SJSA1 (cell line): ENCODE measurements at places on chromosomes 3 and 15. TPM values are rescaled to one million over a fixed set of nuclear protein-coding genes. Genes with fewer than 3 reads are reported as not detected.

DNA sequence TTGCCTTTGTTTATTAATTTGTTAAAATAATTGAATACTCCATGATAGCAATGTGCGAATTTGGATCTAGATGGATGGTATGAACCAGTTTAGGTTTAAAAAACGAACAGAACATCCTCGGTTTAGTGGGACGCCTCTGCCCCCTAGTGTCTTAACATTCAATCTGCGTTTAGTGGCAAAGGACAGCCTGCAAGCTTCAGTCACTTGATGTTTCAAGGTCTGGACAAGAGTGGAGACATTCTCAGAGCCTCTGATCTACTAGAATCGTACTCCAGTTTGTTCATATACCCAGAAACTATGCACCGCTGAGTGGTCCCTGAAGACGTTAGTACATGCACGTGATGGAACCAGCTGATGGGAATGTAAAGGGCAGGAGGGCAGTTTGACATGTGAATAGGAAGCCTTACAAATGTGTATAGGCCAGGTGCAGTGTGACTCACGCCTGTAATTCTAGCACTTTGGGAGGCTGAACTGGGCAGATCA is 17.8 kb upstream of the ATP13A4 start:
- no peaks in the 10 kb centered on the region for H3K4me1 ChIP-seq
- H3K4me3 ChIP-seq, result no peak overlapping the region
- no peaks in the 10 kb centered on the region; the same call in 1 of the 2 replicates for H3K27me3 ChIP-seq
- H3K36me3 ChIP-seq, result no peaks in the 10 kb centered on the region
- no peak for DNase-seq

DNA sequence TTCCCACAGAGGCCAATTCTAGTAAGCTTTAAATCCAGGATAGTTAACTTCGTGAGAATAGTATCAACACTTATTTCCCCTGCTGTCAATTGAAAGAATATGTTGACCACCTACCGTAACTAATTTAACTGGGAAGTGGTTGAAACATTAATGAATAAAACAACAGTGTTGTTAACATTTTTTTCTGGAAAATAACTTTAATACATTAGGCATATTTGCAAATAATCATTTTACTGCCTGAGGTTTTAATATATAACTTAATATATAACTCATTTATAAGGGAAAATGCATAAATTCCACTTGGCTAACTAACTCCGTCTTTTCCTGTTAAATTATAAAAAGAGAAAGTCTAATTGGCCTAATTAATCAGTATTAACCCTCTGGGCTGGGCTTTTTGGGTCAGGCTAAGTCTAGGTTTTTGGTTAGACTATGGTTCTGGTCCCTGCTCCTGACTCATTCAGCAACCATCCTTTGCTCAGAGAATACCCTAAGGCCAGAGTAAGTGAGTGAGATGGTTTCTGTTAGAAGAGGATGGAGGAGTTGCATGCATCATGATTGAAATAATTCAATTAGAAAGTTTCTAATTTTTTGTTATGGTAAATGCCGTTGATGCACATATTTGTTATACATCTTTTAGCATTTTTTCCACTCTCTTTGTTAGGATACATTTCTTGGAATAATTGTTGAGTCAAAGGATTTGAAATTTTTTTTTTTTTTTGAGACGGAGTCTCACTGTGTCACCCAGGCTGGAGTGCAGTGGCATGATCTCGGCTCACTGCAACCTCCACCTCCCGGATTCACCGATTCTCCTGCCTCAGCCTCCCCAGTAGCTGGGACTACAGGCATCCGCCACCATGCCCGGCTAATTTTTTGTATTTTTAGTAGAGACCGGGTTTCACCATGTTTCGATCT is 10.8 kb upstream of the SKIL start:
- no peak overlapping the region for H3K4me3 ChIP-seq
- no peak overlapping the region for H3K27ac ChIP-seq
- H3K36me3 ChIP-seq, result no peaks in the 10 kb centered on the region

DNA sequence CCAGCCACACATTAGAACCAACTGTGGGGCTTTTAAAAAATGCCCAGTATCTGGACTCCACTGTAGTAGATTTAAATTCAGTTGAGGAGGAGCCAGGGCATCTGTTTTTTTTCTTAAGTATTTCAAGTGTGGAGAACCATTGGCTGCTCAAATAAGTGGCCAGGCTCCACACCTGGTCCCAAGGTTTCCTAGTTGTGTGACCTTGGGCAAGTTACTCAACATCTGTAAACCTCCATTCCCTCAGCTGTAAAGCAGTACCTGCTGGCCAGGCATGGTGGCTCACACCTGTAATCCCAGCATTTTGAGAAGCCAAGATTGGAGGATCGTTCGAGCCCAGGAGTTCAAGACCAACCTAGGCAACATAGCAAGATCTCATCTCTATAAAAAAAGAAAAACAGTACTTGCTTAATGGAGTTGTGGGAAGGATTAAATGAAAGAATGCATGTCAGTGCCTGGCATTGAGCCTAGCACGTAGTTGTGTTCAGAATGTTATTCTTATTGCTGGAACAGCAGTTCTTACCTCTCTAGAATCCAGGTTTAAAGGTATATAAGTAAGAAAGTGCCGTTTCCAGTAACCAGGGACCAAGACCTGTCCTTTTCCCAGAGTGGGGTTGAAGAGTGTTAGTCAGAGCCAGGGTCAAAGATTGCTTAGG is 2.0 kb downstream of the PPP1R14D start:
- H3K27me3 ChIP-seq, result no peaks in the 10 kb centered on the region
- no peak overlapping the region for H3K27ac ChIP-seq
- peaks cover 10% of the 10 kb centered on the region for H3K4me1 ChIP-seq

DNA sequence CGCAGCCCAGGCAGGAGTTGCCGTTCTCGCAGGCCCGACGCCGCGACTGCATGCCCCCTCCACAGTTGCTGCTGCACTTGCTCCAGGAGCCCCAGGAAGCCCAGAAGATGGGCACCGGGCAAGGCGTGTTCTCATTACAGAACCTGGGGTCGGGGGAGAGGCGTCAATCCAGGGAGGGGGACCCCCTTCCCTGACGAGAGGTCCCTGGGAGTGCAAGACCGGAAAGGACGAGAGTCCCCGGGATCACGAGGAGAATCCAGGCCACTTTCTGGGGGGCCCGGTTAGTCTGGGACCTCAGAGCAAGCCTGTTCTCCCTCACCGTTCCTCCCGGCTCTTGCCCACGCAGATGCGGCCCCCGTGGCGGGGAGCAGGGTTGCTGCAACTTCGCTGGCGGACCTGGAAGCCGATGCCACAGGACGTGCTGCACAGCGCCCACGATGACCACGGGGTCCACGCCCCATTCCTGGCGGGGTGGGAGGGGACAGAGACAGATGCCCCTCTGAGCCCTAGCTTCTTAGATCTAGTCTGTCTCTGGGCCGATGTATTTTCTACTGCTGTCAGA is 113.9 kb downstream of the SEMA5B start:
- H3K27me3 ChIP-seq, result 0 out of 2 replicates have a peak, but pooled peaks cover 4% of the 10 kb centered on the region
- DNase-seq, result no peak
- H3K4me3 ChIP-seq, result no peak overlapping the region
- H3K27ac ChIP-seq, result no peak overlapping the region
- H3K36me3 ChIP-seq, result no peaks in the 10 kb centered on the region

DNA sequence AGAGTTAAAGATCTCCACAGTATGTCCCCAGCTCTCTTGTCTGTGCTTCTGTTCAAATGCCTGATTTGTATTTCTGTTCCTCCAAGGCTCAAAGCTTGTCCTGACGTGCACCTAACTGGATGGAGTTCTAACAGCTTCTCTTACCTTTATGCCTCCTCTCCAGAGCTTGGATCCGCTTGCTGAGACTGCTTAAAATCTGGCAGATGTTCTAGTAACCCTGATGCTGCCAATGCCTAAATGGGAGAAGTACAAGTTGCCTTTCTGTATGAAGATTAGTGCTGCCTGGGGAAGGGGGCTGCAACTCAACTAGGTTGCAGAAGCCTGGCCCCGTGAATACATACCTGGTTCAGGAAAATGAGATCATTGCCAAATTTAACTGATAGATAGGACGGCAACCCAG is 354.5 kb upstream of the KCNMB2 start:
- H3K4me3 ChIP-seq, result no peak overlapping the region
- no peaks in the 10 kb centered on the region for H3K27me3 ChIP-seq
- no peaks in the 10 kb centered on the region for H3K4me1 ChIP-seq
- no peak for DNase-seq

DNA sequence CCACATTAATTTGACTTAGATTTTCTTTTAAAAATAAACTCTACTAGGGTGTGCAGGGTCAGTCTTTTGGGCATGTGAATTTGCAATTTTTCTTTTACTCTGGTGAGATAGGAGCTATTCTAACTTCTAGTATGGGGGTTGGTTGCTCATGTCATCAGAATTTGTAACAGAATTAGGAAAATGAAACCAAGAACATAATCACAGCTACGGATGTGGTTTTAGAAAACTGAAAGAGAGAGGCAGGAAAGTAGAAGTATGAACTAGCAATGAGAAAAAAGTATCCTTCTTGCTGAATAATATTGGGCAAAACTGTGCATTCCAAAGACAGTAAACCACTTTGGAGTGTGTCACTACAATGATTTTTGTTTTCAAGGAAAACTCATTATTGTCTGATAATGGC is 43.3 kb downstream of the ADPGK start:
- DNase-seq, result peak; percentile 28
- peaks cover 31% of the 10 kb centered on the region for H3K36me3 ChIP-seq
- no peaks in the 10 kb centered on the region; the same call in 1 of the 2 replicates for H3K4me1 ChIP-seq

GRCh38 chr15:73352082-73352481 is 16.7 kb downstream of the HCN4 start:
- no peaks in the 10 kb centered on the region for H3K36me3 ChIP-seq
- DNase-seq, result no peak
- no peak overlapping the region for H3K27ac ChIP-seq

DNA sequence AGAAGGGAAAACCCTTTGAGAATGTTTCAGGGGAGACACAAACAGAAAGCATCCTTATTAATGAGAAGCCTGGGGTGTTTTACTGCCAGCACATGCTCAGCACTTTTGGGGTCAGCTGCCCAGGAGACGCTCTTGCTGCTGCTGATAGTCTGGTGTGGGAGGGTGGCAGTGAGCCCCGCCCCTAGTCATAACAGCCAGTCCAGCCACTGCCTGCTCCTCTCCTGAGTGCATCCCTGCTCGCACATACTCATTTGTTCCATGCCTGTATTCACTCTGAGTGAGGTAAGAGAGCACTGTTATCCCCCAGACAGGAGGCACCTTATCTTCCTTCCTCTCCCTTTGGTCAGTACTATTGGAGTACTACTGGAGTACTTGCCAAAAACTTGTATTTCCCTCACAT is 101.3 kb downstream of the ETFA start:
- no peaks in the 10 kb centered on the region for H3K27me3 ChIP-seq
- no peak overlapping the region for H3K4me3 ChIP-seq

GRCh38 chr3:158573714-158574113 is 2.7 kb downstream of the MLF1 start:
- H3K27ac ChIP-seq, result no peak overlapping the region
- DNase-seq, result no peak
- no peaks in the 10 kb centered on the region for H3K36me3 ChIP-seq
- H3K4me1 ChIP-seq, result no peaks in the 10 kb centered on the region
- no peaks in the 10 kb centered on the region for H3K27me3 ChIP-seq
- no peak overlapping the region for H3K4me3 ChIP-seq

DNA sequence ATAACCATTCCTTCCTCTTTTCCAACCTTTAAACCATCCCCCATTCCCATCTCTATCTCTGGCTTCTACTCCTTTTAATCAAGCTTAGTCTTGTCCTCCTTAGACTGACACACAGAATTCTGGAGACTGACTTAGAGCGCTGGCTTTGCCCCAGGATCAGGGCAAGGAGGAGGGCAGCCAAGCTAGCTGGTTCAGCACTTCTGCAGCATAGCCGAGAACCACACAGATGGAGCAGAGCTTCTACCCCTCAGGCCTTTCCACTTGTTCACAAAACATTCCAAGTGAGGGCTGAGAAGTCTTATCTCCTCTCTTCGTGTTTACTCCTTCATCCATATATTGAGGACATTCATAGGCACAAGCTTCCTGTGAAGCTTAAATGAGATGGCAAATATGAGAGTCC is 246.5 kb upstream of the PEX5L start:
- no peaks in the 10 kb centered on the region for H3K36me3 ChIP-seq
- H3K27me3 ChIP-seq, result no peaks in the 10 kb centered on the region
- H3K4me1 ChIP-seq, result no peaks in the 10 kb centered on the region
- no peak overlapping the region for H3K27ac ChIP-seq
- no peak overlapping the region for H3K4me3 ChIP-seq

GRCh38 chr3:42590989-42591756 is 513 bp downstream of the SS18L2 start:
- no peak overlapping the region for H3K27ac ChIP-seq
- peak overlapping the region; percentile 42 for H3K4me3 ChIP-seq
- H3K4me1 ChIP-seq, result peaks cover 11% of the 10 kb centered on the region
- peaks cover 37% of the 10 kb centered on the region for H3K36me3 ChIP-seq
- H3K27me3 ChIP-seq, result no peaks in the 10 kb centered on the region

DNA sequence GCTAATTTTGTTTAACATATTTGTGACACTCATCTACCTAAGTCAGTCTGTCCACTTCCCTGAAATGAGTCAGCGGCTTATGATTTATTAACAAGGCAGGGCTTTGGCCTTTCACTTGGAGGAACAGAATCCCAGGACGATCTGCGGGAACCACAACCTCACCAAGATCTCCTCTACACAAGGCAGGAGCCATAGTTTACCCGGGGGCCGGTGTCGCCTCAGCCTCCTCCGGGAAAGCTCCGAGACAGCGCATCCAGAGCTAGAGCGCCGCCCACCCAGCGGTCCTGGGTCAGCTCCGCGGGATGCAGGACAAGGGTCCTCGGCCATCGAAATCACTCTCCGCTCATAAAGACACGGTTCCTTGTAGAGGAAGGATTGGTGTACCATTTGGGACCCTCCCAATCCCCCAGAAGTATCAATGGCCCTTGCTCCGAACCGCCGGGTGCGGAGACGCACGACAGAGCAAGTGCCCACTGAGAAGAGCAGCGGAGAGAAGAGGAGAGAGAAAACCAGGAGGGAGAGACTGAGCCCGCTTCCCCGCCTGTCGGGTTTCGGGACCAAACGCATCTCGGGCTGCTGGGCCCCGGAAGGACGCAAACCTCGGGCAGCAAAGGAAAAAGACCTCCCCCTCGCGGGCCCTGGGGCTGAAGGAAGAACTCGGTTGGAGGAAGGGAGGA is 13.1 kb upstream of the ALCAM start:
- peaks cover 32% of the 10 kb centered on the region for H3K4me1 ChIP-seq
- H3K27ac ChIP-seq, result no peak overlapping the region
- DNase-seq, result no peak
- H3K36me3 ChIP-seq, result no peaks in the 10 kb centered on the region
- H3K4me3 ChIP-seq, result no peak overlapping the region

GRCh38 chr3:50127251-50127691 is 27.9 kb upstream of the SEMA3F start:
- no peaks in the 10 kb centered on the region for H3K4me1 ChIP-seq
- peaks cover 1% of the 10 kb centered on the region for H3K36me3 ChIP-seq
- no peaks in the 10 kb centered on the region for H3K27me3 ChIP-seq
- DNase-seq, result no peak
- no peak overlapping the region for H3K4me3 ChIP-seq
- no peak overlapping the region for H3K27ac ChIP-seq

GRCh38 chr3:122391681-122392446 is 7.9 kb downstream of the FAM162A start:
- H3K27me3 ChIP-seq, result peaks cover 20% of the 10 kb centered on the region; the same call in 1 of the 2 replicates
- no peak for DNase-seq
- no peaks in the 10 kb centered on the region for H3K36me3 ChIP-seq
- H3K4me1 ChIP-seq, result no peaks in the 10 kb centered on the region
- no peak overlapping the region for H3K27ac ChIP-seq

Gene GOLGA6L4
- total RNA-seq, result 0.16 and 2.1 TPM in 2 replicates

Gene CPNE4
- 0.29 TPM in 1 of 2 replicates, not detected in the other for total RNA-seq

Gene RPL22L1
- total RNA-seq, result 5.4 and 38.9 TPM in 2 replicates

Gene NTRK3
- 0.09 TPM in 1 of 2 replicates, not detected in the other for total RNA-seq
